Sigmoid colon (tissue), 7 donors: ENCODE measurements at places on chromosomes 3 and 15. TPM values are rescaled to one million over a fixed set of nuclear protein-coding genes. Genes with fewer than 3 reads are reported as not detected.

DNA sequence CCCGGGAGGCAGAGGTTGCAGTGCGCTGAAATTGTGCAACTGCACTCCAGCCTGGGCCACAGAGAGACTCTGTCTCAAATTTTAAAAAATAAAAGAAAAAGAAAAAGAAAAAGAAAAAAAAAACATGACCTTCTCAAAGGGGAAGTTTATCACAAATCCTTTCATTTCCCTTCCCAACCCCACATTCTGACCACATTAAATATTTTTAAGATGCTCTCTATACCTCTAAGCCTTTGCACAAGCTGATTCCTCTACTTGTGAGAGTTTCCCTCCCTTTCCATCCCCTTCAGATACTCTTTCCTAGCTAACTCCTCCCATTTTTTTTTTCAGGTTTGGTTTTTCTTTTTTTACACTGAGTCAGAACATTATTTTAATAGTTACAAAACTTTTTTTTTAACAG lies 4.0 kb downstream of the HIGD1A start:
- no peak overlapping the region for H3K4me3 ChIP-seq
- no peaks in the 10 kb centered on the region for H3K27me3 ChIP-seq
- no peak for DNase-seq
- no peaks in the 10 kb centered on the region for H3K36me3 ChIP-seq

DNA sequence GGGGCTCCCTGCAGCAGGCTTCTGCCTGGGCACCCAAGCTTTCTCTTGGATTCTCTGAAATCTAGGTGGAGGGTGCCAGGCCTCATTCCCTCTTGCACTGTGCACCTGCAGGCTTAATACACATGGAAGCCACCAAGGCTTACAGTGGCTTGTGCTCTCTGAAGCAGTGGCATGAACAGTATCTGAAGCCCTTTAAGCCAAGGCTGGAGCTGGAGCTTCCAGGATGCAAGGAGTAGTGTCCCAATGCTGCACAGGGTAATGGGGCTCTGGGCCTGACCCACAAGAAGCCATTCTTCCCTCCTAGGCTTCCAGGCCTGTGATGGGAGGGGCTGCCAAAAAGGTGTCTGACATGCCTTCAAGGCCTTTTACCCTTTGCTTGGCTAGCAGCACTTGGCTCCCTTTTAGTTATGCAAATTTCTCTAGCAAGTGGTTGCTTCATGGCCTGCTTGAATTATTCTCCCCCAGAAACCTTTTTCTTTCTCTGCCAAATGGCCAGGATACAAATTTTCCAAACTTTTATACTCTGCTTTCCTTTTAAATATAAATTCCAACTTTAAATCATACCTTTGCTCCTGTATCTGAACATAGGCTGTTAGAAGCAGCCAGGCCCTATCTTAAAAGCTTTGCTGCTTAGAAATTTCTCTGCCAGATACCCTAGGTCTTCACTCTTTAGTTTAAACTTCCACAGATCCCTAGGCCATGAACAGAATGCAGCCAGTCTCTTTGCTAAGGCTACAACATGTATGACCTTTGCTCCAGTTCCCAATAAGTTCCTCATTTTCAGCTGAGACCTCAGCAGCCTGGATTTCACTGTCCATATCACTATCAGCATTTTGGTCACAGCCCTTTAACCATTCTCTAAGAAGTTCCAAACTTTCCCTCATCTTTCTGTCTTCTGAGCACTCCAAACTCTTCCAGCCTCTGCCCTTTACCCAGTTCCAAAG lies 201.1 kb upstream of the LRRFIP2 start:
- no peaks in the 10 kb centered on the region for H3K27me3 ChIP-seq
- DNase-seq: no peak
- no peak overlapping the region for H3K4me3 ChIP-seq
- peaks cover 35% of the 10 kb centered on the region for H3K36me3 ChIP-seq
- no peak overlapping the region for H3K27ac ChIP-seq

DNA sequence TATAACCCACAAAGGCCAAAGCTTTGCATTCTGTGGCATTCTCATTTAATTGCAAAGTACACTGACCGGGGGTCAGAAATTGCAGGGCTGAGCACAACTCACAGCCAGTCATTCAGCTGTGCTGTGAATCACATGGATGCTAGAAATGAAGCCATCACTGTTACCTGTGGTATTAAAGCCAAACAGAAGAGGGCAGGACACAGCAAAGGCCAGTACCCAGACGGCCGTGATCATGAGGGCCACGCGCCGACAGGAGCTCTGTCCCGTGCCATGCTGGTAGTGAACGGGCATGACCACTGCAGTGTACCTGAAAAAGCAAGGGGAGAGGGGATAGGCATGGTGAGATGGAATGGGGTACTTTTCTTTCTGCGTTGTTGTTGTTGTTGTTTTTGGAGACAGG lies 31.6 kb downstream of the DRD3 start:
- no peak overlapping the region for H3K27ac ChIP-seq
- no peaks in the 10 kb centered on the region for H3K4me1 ChIP-seq
- no peak for DNase-seq
- no peak overlapping the region for H3K4me3 ChIP-seq

GRCh38 chr3:172270557-172271166 lies 177.6 kb downstream of the GHSR start:
- H3K27ac ChIP-seq: no peak overlapping the region
- H3K4me3 ChIP-seq: no peak overlapping the region
- H3K4me1 ChIP-seq: peaks cover 9% of the 10 kb centered on the region
- no peak for DNase-seq

- H3K4me3 ChIP-seq: no peak overlapping the region
- no peak for DNase-seq
- H3K36me3 ChIP-seq: no peaks in the 10 kb centered on the region
- H3K27me3 ChIP-seq: no peaks in the 10 kb centered on the region
Observed at GRCh38 chr3:11724615-11725339, 81.1 kb upstream of the VGLL4 start.

DNA sequence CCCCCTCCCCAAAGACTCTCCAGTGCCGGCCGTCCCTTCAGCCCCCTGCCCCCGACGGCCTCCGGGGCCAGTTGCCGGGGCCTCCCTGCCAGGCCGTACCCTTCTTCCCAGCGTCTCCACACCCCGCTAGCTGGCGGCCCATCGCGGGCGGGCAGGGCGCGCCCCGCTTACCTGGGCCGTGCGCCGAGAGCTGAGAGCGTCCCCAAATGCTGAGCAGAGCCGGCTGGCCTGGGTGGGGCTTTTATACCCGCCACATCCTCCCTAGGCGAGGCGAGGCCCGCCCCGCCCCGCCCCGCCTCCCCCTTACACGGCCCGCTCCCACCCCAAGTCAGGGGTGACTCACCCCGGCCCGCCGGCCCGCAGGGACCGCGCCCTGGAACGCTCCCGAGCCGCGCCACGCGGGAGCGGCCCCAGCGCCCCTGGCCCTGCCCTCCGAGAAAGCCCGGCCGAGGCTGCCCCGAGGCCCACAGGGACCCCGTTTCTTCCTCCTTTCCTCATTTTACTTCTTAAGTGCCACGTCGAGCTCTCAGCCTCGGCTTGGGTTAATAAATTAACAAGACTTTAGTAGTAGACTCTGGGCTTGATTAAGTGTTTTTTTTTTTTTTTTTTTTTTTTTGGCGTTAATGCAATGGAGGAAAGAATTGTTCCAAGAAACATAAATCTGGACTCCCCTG lies at the start of gene ANXA2:
Gene ANXA2, minus strand, starts transcription at position 215 of the 674 bp plus-strand sequence. CDS start 11,911 bp downstream, outside the sequence.
- no peaks in the 10 kb centered on the region for H3K36me3 ChIP-seq
- H3K27me3 ChIP-seq: no peaks in the 10 kb centered on the region
- peaks cover 3% of the 10 kb centered on the region for H3K4me1 ChIP-seq
- DNase-seq: peak; percentile 95

DNA sequence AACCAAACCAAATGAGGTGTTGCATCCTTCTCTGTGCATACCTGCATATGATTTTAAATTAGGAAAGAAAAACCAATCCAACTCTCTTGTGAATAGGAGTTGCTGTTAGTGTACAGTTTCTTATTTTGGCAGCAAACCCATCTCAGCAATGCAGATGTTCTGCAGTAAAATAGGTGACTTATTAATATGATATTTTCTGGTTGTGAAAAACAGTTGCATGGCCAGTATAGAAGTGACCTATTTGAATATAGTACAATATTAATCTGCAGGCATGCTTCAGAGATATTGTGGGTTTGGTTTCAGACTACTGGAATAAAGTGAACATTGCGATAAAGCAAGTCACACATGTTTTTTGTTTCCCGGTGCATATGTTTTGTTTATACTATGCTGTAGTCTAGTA lies 42.2 kb downstream of the AKAP13 start:
- no peaks in the 10 kb centered on the region for H3K36me3 ChIP-seq
- no peak for DNase-seq
- H3K27ac ChIP-seq: no peak overlapping the region
- H3K4me1 ChIP-seq: peaks cover 35% of the 10 kb centered on the region
- H3K4me3 ChIP-seq: no peak overlapping the region

Gene PPARG
- 48.3 TPM for polyA plus RNA-seq

Gene GOLGA6L4
- polyA plus RNA-seq: 1.4 TPM

Gene SLC27A2
- polyA plus RNA-seq: 4.6 TPM

Gene FETUB
- polyA plus RNA-seq: 0.46 TPM

Gene LRRC31
- polyA plus RNA-seq: 54.7 TPM

Gene MRPL47
- polyA plus RNA-seq: 45.6 TPM
